ENCODE measurements at places on chromosomes 2 and 18. TPM values are rescaled to one million over a fixed set of nuclear protein-coding genes. Genes with fewer than 3 reads are reported as not detected.

CCDC74A gene
- total RNA-seq = 10.7 TPM

SLC39A10 gene
- 11.4 TPM for total RNA-seq

PDE11A gene
- total RNA-seq = 0.11 TPM

REG3A gene
- total RNA-seq = not detected

TRIM43 gene
- total RNA-seq = not detected

FSIP2 gene
- 0.42 TPM for total RNA-seq

DNA sequence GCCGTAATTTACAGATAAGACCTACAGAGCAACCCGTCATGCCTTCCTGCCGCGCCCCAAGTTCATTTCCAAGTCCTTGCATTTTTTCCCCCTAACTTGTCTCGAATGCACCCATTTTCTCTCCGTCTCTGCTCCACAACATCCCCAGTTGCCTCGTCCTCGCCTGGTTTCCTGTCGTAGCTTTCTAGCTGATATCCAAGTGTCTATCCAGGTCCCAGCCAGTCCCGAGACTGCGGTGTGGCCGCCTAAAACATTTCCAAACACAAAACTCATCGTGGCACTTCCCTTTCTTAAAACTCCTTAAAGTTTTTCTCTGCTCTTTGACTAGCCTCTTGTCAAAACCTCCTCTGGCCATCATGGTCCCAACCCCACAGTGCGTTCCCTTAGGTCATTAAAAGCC lies 1.2 kb upstream of the BARD1 start:
- DNase-seq = no peak

GRCh38 chr18:46892842-46893241 lies 24.5 kb downstream of the PIAS2 start:
- DNase-seq = no peak

GRCh38 chr18:72541871-72542332 lies 2.2 kb downstream of the CBLN2 start:
- DNase-seq = no peak

GRCh38 chr2:176189681-176190641 lies 1.5 kb downstream of the HOXD1 start:
- DNase-seq = no peak

GRCh38 chr2:100754951-100755350 lies 65.0 kb upstream of the NPAS2 start:
- no peak for DNase-seq

- no peak for DNase-seq
Observed at GRCh38 chr2:73050121-73050545, 21.4 kb downstream of the SFXN5 start.

GRCh38 chr2:127220768-127221527 lies 849 bp upstream of the CYP27C1 start:
- no peak for DNase-seq

GRCh38 chr2:71505086-71505769 lies 51.9 kb downstream of the DYSF start:
- DNase-seq = no peak

- no peak for DNase-seq
Observed at GRCh38 chr18:48569139-48569914, 30.5 kb downstream of the CTIF start.

GRCh38 chr18:76823587-76824011 lies 1.2 kb downstream of the ZNF236 start:
- no peak for DNase-seq

DNA sequence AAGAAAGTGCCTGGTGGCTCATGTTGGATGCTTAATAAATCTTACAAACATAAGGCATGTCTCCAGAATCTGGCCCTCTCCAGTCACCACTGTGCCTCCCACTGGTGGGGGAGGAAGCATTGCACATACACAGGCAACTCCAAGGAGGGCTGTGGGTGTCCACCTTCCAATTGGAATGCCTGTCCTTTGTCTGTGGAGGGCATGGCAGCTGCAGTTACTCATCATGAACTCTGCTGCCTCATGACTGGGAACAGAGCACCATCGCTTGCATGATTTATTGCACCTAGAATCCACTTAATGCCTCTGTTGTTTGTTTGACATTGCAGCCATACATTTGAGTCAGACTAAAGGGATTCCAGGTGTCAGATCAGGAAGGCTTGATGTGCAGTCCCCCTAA lies 278.9 kb downstream of the PRKCE start:
- DNase-seq = no peak
